ENCODE measurements at places on chromosomes 11 and 22.

DNA sequence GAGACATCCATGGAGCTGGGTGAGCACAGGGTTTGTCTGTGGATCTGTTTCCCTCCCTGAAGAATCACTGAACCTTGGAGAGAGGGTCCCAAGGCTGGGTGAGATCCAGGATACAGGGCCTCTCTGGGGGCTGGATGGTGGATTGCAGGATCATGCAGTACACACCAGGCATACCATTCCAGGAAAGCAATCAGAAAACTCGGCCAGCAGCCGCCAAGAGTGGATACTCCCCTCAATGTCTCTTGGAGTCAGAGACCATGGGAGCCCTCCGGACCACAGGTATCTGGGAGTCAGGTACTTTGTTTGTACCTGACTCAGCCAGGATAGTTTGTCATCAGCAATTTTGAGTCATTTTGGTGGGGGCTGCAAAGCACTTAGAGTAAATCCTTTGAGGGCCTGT, 14.6 kb upstream of the SYT13 start:
- DNase-seq: no peak

- peak; percentile 5 for DNase-seq
These were observed 6.2 kb downstream of the TUB start for GRCh38 chr11:8087185-8087584.

DNA sequence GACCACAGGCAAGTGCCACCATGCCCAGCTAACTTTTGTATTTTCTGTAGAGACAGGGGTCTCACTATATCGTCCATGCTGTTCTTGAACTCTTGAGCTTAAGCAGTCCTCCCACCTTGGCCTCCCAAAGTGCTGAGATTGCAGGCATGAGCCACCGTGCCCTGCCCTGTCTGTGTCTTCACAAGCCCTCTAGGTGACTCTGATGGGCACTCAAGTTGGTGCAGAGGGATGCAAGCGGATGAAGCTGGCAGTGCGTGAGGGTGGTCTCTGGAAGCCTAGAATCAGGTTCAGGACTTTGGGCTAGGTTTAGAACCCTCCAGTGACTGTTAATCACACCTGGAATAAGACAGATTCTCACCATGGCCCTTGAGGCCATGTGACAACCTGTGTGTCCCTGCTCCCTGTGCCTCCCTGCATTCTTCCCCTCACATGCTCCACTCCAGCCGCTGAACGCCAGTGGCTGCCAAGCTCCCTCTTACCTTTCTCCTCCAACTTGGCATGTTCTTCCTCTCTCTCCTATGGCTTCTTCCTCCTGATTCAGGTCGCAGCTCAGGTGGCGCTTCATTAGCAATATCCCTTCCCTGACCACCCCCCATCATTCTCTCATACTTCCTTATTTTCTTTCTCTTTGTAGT, 242.3 kb upstream of the TBCEL start:
- DNase-seq: no peak

- DNase-seq: no peak
These were observed 711 bp upstream of the PHF21B start for GRCh38 chr22:45010532-45010900.

GRCh38 chr11:88478136-88478815, 140.7 kb upstream of the CTSC start:
- no peak for DNase-seq

- no peak for DNase-seq
These were observed 43.1 kb downstream of the LRP5 start for GRCh38 chr11:68355471-68355870.

DNA sequence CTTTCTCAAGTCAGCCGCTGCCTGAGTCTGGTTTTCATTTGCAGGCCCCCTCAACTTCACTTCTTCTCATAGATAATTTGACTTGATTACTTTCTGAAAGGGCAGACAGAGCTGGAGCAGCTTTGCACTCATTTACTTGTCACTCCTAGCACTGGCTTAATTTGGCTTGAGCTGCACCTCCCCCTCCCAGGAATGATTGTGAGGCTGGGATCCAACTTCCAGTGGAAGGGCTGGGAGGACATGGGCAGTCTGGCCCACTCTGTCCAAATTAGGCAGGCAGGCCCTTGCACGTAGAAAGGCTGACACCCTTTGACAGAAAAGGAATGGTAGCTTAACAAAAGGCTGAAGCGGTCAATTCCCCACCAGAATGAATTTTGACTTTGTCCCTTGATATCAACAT, 453.9 kb downstream of the ETS1 start:
- DNase-seq: no peak

GRCh38 chr11:17838102-17838501, 103.5 kb downstream of the KCNC1 start:
- no peak for DNase-seq

DNA sequence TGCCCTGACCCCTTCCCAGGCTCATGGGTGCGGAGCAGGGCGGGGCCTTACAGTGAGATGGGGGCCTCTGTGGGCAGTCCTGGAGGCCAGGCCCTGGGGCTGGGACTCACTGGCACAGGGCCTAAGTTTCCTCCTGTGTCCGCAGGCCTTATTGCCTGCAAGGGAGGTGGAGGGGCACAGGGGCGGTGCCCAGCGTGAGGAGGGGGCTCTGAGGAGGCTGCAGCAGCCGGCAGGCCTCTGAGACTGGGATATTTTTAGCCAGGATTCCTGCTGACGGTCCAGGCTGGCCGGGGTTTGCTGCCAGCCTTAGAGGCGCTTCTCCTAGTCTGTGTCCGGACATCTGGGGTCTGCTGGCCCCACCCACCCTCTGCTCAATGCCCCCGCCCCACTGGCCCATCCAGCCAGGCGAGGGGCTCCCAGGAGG, 5.7 kb upstream of the RTN4R start:
- DNase-seq: no peak

DNA sequence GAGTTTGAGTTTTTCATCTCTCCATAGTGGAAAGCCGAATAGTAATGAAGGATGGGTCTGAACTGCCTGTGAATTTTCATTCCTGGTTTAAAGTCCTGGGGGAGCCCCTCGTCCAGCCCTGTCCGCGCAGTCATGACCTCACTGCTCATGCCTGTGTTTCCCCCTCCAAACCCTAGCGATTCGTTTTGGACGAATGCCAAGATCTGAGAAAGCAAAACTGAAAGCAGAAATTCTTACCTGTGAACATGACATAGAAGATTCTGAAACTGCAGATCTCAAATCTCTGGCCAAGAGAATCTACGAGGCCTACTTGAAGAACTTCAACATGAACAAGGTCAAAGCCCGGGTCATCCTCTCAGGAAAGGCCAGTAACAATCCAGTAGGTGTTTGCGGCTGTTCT, 30.5 kb downstream of the CDPF1 start:
- DNase-seq: peak; percentile 21

- no peak for DNase-seq
These were observed at the start of gene NNMT for GRCh38 chr11:114295676-114296604. TSS of gene NNMT (plus strand) at chr11:114296399. CDS start at chr11:114296557, 158 bp downstream.

DNA sequence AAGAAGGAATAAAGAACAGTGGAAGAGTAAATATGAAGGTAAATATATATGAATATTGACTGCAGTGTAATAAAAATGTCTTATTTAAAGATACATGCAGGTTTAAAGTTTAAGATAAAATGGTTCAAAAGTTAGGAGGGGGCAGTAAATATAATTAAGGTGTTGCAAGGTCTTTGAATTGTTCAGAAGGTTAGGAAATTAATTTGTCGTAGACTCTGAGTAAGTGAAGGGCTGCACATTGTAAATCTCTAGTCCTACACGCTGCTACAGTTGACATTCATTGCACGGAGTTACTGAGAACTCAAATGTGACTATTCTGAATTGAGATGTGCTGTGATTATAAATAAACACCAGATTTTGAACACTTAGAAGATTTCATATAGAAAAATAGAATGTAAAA, 69.8 kb upstream of the PRODH start:
- DNase-seq: no peak

DNA sequence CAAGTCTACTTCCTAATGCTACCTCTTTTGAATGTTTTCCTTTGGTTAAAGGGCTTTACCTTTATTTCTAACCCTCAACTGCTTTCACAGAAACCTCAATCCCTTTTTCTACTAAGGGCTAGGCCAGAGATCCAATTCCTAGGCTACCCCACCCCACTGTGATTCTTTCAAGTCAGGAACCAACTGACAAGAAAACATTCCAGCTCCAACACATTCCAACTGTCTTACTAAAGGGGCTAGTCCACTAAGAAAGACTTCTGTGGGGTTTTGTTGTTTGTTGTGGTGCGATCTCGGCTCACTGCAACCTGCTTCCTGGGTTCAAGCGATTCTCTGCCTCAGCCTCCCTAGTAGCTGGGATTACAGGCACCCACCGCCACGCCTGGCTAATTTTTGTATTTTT, 151.3 kb downstream of the APOL5 start:
- no peak for DNase-seq

DNA sequence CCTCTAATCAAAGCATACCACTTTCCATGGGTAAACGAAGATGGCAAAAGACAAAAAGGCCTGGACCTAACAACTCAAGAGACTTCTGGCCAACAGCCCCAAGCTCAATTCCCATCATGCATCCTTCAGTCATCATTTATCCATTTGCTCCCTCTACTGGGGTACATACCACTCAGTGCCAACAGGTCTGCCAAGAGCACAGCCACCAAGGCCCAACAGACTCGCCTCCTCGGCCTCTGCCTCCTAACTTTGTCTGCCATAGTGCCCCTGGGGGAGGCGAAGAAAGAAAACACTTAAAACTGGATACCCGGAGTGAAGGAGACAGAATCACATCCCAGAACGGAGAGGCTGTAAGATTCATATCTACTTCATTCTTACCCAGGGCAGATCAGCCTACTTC, 1.1 kb downstream of the HYOU1 start:
- peak; percentile 66 for DNase-seq

DNA sequence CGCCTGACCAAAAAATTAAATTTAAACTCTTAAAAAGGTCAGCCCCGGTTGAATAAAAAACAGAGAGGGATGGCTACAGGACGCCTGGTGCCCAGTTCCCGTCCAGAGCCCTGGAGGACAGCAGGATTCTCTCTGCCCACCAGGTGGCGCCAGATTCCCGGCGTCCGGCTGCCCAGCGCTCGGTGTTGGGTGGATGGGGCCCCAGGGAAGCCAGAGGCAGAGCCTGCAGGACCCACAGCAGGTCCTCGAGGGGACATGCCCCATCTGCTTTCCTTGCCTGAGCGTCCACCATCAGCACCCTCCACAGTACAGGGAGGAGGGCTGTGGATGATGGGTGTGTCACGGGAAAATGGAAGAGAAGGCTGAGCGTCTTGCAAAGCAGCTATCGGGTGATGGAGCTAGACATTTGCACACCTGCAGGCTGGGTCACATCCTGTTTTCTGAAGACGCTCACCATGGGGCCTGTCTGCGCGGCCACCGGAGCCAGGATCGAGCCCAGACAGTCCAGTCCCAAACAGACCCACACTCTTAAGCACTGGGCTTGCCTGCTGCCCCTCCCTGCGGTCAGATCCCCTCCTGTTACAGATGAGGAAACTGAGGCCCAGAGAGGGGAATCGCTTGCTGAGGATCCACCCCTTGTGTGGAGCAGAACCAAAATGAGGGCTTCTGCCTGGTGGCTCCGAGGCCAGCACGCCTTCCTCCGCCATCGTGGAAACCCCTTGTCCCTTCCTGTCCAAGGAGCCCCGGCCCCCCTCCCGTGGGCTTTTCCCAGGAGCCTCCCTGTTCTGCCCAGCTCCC, 18.5 kb upstream of the CBX7 start:
- DNase-seq: peak; percentile 71

- peak; percentile 97 for DNase-seq
These were observed at the start of gene ALDH3B1 for GRCh38 chr11:68010090-68011041. TSS of gene ALDH3B1 (plus strand) at chr11:68010327. CDS start at chr11:68015298, 4,971 bp downstream.

DNA sequence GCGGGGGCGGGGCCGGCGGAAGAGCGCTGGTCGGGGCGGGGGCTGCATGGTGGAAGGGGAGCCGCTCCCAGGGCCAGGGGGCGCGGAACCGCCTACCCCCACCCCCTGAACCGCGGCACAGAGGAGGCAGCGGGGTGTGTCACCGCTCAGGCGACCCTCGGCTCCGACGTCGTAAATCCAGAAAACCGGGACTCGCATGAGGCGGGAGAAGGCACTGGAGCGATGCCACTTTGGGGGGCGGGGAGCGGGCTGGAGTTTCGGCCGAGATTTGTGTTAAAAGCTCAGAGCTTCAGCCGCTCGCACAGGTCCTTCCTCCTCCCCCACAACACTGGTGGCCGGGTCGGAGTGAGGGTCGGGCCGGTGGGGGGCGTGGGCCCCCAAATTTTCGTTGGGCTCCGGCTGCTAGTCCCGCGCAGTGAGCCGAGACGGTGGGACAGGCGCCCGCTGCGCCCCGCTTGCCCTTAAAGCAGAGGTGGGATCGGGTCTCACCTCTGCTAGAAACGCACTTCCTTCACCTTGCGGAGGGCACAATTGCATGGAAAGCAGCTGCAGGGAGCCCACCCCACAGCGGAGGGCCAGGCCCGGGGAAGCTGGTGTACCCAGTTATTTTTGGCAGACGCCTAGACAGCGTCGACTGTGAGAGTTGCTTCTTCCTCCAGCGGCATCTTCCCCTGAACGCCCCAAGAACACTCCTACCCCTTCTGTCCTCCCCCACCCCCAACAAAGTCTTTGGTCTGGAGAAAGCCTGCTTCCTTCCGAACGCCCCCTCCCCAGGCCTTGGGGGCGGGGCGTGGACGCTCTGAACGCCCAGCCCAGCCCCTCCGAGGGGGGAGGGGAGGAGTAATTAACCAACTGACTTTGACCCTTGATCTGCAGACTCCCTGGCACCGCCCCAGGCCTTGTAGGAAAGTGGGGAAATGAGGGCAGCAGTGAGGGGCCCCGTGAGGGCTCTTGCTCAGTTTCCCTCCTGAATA, 1.1 kb downstream of the OVOL1 start:
- DNase-seq: no peak

GRCh38 chr11:80899381-80899780, 1458.6 kb upstream of the TENM4 start:
- DNase-seq: no peak

- DNase-seq: peak; percentile 70
These were observed 669 bp downstream of the CDC42EP2 start for GRCh38 chr11:65315204-65315865.

- DNase-seq: no peak
These were observed 357.6 kb downstream of the BRD1 start for GRCh38 chr22:49469896-49470740.

GRCh38 chr11:93288079-93288478, 42.5 kb upstream of the DEUP1 start:
- DNase-seq: no peak

GRCh38 chr11:14554959-14555358, 34.8 kb upstream of the PSMA1 start:
- DNase-seq: no peak

DNA sequence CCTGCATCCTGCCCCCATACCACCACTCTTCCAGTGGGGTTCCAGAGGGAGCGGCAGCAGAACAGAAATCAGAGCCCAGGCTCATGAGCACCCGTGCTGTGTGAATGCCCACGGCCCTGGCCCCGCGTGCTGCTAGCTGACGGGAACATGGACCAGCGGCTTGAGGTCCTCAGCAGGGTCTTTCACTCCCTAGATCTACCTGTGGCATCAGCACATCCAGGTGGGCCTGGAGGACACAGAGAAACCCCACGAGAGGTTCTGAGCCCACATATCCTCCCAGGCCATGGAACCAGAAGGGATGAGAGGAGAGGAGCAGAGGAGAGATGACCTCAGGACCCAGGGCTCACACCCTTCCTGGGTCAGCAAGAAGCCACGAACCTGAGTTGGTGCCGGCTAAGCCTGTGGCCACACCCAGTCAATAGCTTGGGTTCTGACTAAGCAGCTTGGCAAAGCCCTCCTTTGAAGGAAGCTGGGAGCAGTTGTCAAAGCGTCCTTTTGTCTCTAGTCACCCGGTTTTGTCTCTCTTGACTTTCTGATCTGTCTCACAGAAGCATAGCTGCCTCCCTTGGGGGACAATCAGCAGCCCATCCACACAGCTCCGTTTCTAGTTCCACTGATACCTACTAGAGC, 89.3 kb upstream of the LMO1 start:
- DNase-seq: no peak

Measured in erythroblast (primary cell).